ENCODE measurements at places on chromosomes 1 and 21. TPM values are rescaled to one million over a fixed set of nuclear protein-coding genes. Genes with fewer than 3 reads are reported as not detected.

The CXADR gene
- total RNA-seq, result 1.2 TPM

The OPRD1 gene
- under 0.01 TPM for total RNA-seq

The CA6 gene
- total RNA-seq, result not detected

The SLC22A15 gene
- total RNA-seq, result 7.6 TPM
